ENCODE measurements at places on chromosomes 1 and 21.

GRCh38 chr1:160638926-160639325 is 7.9 kb downstream of the SLAMF1 start:
- ATAC-seq, result no peak

- ATAC-seq, result no peak
Observed at GRCh38 chr1:200771625-200772555, 33.2 kb downstream of the CAMSAP2 start.

DNA sequence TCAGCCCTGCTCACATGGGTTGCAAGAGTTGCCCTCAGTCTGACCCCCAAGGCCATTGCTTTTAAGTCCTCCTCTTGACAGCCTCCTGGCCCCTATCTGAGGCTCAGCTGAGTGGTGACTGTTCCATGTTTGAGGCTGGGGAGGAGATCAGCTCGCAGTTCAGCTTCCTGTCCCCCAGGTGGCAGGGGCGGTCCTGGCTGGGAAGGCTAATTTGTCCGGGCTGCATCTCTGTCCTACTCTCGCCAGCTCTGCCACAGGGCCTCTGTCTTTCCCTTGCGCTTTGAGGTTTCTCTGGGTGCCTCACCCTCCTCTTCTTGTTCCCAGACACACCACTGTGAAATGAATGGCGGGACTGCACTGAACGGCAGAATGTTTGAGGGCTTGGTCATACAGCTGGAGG is 157.3 kb downstream of the KCNJ6 start:
- ATAC-seq, result no peak

DNA sequence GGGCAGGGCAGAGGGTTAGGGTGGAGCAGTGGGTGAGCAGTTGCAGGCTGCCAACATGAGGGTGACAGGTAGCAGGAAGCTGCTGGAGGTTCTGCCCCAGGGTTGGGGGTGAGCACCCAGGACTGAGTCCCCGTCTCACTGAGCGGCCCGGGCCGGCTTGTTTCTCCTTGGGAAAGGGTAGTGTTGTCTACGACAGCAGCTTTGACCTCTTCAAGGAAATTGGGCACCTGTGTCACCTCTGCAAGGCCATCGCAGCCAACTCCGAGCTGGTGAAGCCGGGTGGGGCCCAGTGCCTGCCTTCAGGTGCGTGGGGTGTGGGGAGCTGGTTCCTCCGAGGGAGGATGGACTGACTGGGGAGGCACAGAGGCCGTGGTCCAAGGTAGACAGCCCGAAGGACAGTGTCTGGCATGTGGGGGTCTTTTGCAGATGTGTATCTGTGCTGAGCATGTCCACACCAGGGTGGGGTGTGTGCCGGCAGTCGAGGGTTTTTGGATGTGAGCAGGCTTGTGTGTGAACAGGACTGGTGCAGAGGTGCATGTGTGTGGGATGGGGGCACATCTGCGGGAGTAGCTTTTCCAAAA is 51.9 kb downstream of the DISP3 start:
- ATAC-seq, result no peak

GRCh38 chr1:171744986-171745385 is 3.1 kb upstream of the VAMP4 start:
- no peak for ATAC-seq

GRCh38 chr21:34880401-34880800 is 168.7 kb downstream of the RUNX1 start:
- no peak for ATAC-seq

DNA sequence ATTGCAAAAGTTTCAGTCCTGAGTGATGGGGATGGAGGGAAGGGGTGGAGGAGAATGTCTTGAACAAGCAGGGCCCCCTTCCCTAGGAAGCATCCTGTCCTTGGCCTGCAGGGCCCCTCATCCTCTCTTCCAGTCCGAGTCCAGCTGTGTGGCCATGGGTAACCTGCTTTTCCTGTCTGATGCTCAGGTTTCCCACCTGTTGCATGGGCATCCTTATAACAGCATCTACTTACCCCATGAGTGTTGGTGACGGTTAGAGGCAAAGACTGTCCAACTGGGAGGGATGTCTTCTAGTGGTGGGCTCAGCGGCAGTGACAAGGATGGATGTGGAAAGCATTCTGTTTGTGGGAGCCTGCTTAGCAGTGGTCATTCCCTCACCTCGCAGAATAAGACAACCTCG is 1.9 kb downstream of the UBL4B start:
- no peak for ATAC-seq

- no peak for ATAC-seq
Observed at GRCh38 chr1:61334718-61335589, 252.6 kb downstream of the NFIA start.

DNA sequence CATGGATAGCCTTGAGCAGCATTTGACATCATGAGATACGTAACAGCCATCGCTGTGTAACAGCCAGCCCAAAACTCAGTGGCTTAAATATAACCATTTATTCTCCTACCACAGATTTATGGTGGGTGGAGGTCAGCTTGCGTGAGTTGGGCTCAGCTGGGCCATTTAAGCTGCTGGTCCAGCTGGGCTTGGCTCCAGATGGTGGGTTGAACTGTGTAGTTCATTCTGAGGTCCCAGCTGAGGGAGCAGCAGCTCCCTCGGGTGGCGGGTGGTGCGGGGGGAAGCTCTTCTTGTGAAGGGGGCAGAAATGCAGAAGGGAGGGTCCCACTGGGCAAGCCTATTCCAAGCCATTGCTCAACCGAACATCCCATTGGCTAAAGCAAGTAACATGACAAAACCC is 75.9 kb downstream of the IGSF21 start:
- no peak for ATAC-seq

GRCh38 chr1:213050745-213051126 is 305 bp upstream of the RPS6KC1 start:
- ATAC-seq, result peak; percentile 27

GRCh38 chr1:175174309-175175102 is 18.1 kb downstream of the KIAA0040 start:
- ATAC-seq, result peak; percentile 65

- ATAC-seq, result no peak
Observed at GRCh38 chr21:39849014-39849655, 18.1 kb upstream of the PCP4 start.

- ATAC-seq, result no peak
Observed at GRCh38 chr1:37634244-37634991, at the start of gene RSPO1. RSPO1 (minus strand) TSS chr1:37634892; CDS start chr1:37629661, 5,231 bp downstream.

GRCh38 chr1:61459345-61459744 is 265.6 kb downstream of the TM2D1 start:
- ATAC-seq, result no peak

DNA sequence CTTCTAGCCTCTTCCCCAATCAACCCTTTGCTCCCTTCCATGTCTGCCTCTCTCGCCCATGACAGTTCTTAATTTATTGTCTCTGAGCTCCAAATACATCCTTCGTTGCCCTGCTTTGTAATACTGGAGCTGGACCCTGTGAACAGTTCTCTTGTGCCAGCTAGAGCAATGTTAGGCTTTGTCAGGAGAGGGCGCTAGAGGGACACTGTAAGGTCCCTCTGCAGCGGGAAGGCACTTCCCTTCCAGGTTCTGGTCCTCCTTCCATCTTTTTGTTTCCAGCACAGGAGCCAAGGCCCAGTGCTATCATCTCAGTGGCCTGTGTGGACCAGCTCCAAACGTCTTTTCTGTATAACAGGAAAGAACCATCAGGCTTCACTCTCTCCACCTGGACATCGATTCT is 95.9 kb downstream of the PTPRU start:
- ATAC-seq, result no peak

DNA sequence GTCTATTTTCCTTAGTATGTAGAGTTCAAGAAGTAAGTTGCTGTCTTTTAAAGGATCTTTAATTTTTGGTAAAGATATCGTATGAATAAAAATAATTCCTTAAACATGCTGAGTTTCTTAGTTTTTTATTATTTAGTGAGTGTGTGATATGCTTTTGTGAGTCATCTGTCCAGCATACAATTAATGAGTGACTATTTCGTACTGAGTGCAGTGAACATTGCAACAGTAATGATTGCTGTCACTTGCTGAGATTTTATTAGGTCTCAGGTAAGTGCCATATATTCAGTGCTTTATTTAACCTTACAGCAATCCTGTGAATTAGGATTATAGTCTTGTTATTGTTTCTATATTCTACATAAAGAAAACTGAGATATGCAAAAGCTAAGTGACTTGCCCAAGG is 22.6 kb downstream of the MIGA1 start:
- no peak for ATAC-seq

DNA sequence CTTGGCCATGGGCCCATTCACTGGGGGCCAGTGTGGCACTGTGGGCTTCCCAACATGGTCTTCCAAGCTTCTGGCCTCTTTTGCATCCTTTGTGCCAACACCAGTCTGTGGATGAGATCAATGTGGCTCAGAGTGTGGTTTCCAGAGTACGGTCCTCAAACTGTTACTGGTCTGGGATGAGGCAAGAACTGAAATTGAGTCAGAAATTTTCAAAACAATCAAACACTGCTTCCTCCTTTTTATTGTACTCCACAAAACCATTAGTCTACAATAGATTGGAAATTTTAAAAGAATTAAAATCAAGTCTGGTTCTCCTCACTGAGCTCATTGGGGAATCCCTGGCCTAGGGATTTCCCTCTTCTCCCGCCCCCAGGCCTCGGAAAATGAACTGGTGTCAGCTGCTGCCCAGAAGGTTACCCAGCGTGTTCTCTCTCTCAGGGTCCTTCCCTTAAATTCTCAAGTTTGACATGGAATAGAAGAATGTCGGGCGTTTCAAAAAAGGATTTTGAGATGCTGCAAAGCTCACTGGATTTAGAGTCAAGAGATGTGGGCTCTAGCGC is 222.0 kb downstream of the SDCCAG8 start:
- ATAC-seq, result no peak

GRCh38 chr1:3536420-3537195 is 74.7 kb downstream of the MEGF6 start:
- ATAC-seq, result no peak

DNA sequence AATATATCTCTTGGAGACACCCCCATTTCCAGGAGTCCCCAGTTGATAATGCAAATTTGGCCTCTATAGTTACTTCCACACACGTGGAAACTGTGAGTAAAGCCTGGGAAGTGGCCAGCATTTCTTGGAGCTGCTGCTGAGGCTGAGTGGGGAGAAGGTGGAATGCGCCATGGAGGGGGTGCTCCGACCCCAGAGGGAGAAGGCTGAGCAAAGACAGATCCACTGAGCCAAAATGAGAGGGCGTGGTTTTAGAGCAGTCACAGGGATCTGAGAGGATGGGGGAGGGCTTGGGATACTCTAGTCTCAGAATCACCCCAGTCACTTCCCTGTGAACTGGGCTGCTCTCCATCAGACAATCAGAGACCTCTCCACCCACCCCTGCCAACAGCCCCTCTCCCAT is 38.7 kb downstream of the TRIM62 start:
- no peak for ATAC-seq

Measured in activated CD4-positive, CD25-positive, alpha-beta regulatory T cell treated with anti-CD3 and anti-CD28 coated beads, Interleukin-2, amount 50 U/mL, for 24 hours (primary cell).